GM12892 (cell line): ENCODE measurements at places on chromosomes 6 and 20.

GRCh38 chr6:5590187-5590586, 328.9 kb downstream of the FARS2 start:
- DNase-seq = no peak

- DNase-seq = no peak
These were observed 758 bp downstream of the GCLC start for GRCh38 chr6:53544217-53544469.

DNA sequence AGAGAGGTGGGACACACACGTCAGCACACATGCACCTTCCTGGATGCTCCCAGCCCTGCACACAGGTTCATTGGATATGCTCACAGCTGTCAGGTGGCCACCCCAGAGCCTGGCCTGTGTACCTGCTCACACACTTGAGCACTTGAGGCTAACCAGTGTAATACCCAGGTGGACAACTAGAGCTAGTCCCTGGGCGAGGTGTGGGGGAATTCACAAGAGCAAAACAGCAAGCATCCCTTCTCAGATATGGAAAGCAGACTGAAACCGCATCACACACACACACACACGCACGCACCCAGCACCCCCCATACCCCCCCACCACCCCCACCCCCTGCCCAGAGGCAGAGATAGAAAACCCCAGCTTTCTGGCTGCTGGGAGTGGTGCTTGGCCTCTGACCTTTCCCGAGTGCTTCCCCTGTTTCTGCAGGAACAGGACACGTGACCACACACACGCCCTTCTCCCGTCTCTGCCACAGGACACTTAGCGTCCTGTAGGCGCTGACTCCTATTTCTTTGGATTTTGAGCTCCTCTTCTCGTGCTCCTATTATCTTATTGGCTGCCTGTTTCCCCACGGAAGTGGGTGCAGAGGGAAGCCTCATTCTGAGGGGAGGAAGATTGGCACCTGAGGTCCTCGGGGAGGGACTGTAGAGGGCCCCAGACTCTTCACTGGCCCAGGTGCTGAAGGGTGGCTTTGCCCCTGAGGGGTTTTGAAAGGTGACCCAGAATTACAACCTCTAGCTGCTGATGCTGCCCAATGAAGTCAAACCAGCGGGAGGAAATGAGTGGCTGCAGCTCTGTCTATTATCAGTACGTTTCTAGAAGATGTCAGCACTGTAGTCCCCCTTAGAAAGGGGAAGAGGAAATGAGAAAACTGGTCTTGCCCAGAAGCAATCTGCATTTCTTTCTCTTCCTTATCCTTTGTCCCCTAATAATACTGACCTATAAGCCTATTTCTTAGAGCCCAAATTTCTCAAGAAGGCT, 65.8 kb downstream of the SYTL3 start:
- DNase-seq = peak; percentile 47

GRCh38 chr20:13251106-13251903, 30.2 kb downstream of the ISM1 start:
- no peak for DNase-seq

DNA sequence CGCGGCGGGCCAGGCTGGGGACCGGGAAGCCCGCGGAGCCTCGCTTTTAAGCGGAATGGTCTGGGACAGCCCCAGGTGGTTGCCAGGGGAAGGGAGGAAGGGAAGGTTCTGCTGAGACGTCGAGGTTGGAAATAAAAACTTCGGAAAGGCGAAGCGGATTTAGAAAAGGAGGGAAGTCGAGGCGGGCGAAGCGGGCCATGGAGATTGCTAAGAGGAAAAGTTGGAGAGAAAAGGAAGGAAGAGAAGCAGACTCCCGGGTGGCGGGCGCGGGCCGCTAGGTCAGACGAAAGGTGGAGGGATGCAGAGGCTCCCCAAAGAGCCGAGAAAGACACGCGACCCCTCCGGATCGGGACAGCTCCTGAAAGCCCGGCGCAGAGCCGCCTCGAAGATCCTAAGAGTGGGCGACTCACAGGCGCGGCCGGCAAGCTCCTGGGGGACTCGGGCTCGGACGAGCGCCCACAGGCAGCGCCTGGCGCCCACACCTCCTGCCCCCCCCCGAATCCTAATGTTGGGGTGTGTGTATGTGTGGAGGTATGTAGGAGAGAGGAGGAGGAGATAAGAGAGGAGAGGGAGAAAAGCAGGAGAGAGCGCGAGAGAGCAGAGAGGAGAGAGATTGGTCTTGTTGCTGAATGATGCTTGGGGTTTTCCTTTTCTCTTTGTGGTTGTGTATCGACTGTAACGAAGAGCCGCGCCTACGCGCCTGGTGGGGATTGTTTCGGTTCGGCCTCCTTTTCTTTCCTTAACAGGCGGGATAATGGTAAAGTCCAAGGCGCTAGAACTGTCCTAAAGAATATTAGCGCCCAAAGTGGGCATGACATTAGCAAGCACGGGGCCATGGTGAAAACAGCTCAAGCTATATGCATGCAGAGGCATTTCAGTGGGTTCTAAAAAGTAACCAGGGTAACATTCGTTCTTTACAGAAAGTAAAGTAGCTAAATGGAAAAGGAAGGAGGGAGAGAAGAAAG, 1.5 kb downstream of the TFAP2B start:
- DNase-seq = no peak

- DNase-seq = no peak
These were observed 41.3 kb upstream of the PLAGL1 start for GRCh38 chr6:144049386-144049785.

DNA sequence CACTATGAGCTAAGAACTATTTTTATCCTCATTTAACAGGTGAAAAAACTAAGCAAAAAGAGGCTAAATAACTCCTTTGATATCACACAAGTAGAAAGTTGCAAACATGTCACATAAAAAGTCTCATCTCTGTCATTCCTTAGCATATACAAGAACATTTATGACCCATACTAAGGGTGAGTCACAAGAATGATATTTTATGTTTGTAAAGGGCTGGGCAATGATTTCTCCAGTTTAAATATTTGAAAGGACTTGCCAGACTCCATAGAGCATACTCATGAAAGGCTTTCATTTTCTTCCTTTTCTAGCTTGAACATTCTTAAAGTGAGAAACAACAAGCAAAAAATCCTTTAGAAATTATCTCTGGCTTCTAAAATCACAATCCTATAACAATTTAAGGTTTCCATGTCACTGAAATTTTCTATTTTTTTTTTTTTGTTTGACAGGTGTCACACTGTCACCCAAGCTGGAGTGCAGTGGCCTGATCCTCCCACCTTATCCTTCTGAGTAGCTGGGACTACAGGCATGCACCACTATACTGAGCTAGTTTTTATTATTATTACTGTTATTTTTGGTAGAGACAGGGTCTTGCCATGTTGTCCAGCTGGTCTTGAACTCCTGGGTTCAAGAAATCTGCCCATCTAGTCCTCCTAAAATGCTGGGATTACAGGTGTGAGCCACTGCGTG, 338.0 kb upstream of the KHDRBS2 start:
- no peak for DNase-seq

GRCh38 chr6:9192405-9192909, 757.1 kb upstream of the SLC35B3 start:
- no peak for DNase-seq
